ENCODE measurements at places on chromosomes 1 and 21.

GRCh38 chr1:164560121-164560541 lies 1.1 kb downstream of the PBX1 start:
- DNase-seq, result no peak

DNA sequence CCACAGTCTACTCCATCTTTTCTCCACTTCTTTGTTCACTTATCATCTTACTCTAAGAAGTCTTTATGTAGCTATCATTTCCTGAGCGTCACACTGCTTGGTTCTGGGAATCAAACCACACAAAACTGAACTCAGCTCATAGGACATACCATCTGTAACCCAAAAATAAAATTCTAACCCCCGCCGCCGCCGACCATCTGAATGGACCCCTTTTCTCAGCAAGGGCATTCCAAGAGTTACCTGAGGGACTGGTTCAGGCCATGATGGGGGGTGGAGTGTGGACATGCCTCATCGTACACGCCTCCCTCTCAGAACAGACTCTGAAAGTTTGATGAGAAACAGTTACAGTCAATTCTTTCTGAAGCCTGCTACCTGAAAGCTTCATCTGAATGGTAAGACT lies 12.6 kb upstream of the CHI3L2 start:
- no peak for DNase-seq

DNA sequence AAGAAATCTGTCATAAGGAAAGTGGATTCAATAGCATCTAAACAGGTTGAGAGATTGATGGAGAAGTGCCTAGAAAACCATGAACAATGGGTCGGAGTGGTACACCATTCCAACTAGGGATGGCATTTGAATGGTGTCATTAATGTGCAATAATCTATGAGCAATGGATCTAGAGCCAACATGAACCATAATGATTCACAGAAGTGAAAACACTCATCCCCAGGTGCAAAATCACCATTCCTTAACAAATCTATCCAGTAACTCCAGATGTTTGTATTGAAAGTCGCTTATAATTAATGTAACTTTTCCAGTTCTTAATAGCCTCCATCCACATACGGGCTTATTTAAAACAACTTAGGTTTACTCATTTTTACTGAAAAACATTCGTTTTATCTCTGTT lies 201.3 kb upstream of the ADGRL4 start:
- no peak for DNase-seq

DNA sequence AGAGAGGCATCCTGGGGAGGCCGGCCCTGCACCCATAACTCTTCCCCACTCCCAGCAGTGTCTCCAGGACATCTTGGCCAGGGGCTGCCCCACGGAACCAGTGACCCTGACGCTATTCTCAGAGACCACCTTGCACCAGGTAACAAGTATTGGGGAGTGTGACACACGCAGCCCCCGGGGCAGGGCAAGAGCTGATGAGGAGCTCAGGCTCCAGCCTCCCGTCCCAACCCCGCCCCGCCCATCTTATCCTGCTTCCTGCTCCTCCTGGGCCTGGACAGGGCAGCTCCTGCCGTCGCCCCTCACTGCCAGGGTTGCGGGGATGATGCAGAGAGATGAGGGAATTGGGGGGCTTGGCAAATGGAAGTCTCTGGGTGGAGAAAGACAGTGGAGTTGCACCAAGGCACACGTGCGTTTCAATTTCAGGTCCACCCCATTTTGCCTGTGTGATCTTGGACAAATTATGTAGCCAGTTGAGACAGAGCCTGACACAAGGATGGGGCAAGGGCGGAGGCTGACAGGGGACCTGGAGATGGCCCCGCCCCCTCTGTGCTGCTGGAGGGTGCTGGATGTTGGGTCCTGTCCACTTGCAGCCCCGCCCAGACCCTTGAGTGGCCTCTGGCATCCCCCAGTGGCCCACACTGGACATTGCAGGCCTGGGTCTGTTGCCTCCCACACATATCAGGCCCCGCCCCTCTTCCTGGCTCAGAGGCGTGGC lies 10.7 kb downstream of the CLCNKA start:
- peak; percentile 23 for DNase-seq

GRCh38 chr1:185735701-185736064 lies 1.5 kb downstream of the HMCN1 start:
- no peak for DNase-seq

DNA sequence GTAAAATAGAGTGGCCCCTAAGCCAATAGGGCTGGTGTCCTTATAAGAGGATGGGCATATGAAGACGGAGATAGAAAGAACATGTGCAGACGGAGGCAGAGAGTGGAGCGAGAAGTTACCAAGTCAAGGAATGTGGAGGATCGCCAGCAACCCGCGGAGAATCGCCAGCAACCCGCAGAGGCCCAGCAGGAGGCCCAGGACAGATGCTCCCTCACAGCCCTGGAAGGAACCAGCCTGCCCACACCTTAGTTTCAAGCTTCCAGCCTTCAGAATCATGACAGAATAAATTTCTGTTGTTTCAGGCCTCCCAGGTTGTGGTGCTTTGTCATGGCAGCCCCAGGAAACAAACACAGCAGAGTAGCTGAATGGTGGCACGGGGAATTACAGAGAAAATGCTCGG lies 9.6 kb downstream of the CLDN14 start:
- no peak for DNase-seq

GRCh38 chr1:207217778-207218511 lies 103.5 kb upstream of the CD55 start:
- no peak for DNase-seq

DNA sequence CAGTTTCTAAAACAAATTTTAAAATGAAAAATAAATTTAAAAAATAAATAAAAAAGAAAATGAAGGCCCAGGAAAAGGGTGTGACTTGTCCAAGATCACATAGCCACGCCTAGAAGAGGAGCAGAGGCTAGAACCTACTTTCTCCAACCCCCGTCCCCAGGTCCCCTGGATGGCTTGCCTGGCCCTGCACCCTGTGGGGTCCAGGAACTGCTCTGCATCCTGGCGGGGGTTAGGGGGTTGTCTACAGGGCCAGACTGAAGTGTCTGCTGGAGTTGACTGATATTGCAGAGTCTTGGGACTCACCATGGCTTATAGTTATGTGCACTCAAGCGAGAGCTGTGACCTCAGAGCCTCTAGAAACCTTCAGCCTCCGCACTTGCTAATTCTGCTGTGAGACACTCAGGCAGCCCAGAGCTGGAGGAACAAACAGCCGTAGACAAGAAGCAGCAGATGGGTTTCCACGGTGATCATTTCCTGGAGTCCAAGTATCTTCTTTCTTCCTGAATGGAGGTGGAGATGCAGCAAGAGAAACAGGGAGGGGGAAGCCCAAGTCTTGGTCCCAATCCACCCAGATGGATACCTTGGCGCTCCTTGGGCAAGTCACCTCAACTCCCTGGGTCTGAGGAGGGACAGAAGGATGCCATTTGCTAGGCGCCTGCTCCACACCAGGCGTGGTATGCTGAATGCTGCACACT lies 5.2 kb upstream of the EXTL1 start:
- DNase-seq, result no peak

GRCh38 chr1:201540846-201541735 lies 2.2 kb downstream of the NAV1 start:
- no peak for DNase-seq

- no peak for DNase-seq
Measured at GRCh38 chr1:71638081-71638766, 557.4 kb upstream of the ZRANB2 start.

DNA sequence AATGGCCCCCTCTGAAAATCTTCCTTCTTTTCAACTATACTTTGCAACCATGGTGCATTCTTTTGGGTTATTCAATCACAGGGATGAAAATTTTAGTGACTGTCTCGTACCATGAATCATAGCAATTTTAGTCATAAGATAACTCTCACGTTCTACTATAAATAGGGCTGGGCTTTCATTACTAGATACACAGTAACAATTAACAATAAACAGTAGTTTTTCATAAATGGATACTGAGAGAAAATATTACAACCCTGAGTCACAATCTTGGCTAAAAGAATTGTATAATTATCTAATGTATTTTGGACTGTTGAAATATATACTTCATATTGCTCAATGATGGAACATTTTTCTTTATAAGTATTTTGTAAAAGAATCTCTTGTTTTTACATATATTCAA lies 96.1 kb downstream of the TEX35 start:
- DNase-seq, result no peak

- no peak for DNase-seq
Measured at GRCh38 chr1:164576291-164577271, 17.6 kb downstream of the PBX1 start.

Data from bone marrow (tissue), 2 donors.